GM12864 (cell line): ENCODE measurements at places on chromosomes 7 and 10.

DNA sequence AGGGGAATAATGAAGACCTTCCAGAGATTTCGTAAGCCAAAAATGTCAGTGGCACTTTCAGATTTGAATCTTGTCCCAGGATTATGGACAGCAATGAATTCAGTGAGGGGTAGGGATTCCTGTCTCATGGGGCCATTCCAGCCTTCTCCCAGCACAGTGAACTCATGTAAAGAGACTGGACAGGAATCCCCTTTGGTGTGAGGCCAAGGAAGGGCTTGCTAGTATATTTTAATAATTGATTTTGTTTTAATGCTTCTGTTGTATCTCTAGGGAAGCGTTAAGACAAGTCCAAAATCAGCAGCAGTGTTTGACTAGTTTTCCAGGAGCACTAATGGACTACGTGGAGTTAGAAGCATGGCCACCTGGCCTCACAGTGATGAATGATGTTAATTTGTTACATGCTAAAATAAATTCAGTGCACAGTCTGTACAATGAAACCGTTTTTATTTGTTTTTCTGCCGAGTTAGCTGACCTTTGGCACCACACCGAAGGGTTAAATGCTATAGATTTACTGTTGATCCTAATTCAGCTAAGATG lies 214.0 kb upstream of the DKK1 start:
- DNase-seq = no peak

DNA sequence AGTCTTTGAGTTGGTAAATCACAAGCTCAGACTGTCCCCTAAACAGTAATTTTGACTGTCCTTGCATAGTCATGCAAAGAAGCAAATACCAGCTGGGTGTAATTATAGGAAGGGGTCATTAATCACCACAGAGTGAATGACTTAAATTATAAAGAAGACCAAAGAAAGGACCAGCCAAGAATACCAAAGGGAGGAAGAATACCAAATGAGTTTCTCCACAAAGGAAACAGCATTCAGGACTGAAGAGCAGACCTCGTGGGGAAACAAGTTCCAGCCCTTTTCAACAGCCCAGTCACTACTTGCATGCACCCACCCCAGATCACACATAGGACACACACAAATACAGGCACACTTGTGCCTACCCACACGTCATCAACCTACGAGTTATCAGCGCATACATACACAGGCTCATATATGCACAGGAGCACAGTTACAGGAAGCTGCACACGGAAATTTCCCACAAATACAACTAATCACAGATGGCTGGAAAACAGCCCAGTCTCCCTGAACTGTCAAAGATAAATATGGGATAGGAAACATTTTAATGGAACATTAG lies 77.6 kb downstream of the DENND2A start:
- no peak for DNase-seq

GRCh38 chr7:31302356-31302755 lies 38.2 kb downstream of the NEUROD6 start:
- DNase-seq = no peak

DNA sequence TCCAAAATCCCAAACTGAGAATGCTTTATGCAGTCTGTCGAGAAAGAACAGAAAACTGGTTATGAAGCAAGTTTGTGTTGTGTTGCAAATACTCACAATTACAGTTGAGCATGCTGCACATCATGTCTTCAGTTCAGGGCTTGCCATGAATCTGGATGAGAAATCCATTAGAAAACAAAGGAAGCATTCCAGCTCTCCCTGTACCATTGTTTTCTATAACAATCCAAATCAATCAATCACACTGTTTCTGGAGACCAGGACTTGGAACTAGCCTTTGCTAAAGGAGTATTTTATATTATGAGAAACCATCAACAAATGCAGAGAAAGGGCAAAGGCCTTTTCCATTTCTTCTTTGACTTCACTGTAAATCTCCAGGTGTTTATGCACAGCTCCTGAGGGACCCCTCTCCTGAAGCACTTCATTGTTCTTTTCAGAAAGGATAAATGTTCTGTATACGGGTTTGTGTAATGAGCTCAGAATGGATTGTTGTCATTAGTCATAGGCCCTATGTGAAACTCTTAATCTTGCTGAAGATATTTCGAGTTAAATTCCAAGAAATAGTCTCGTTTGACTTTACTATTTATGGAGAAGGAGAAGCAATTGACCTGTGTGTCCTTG lies 364.7 kb upstream of the POM121L12 start:
- no peak for DNase-seq

GRCh38 chr7:151758622-151759540 lies 118.0 kb downstream of the PRKAG2 start:
- DNase-seq = no peak

DNA sequence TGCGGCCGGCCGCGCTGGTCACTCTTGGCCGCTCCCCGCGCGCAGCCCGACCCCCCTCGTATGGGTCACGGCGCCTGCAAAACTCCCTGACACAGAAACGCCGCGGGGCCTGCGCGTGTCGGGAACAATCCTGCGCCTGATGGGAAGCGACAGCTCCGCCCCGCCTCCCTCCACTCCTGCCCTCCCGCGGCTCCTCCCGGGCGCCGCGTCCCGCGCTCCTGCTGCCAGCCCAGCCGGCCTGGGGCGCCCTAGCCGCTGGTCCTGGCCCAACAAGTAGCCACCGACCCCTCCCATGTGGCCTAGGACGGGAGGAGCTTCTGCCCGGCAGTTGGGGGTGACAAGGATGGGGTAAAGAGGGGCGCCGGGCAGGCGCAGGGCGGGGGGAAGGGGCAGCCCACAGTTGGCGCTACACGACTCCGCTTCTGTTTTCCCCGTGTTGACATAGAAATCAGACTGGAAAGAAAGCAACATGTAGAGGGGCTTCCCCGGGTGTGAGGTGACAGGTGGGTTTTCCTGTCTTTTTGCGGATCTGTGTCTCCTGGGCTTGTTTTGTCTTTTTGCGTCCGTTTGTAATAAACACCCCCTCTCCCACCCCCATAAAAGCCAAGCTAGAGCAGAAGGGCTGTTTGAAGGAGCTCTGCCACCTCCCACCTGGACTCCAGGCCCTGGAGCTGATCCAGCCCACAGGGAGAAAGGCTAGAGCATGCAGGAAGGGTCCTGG lies 35.1 kb upstream of the PAX2 start:
- no peak for DNase-seq

DNA sequence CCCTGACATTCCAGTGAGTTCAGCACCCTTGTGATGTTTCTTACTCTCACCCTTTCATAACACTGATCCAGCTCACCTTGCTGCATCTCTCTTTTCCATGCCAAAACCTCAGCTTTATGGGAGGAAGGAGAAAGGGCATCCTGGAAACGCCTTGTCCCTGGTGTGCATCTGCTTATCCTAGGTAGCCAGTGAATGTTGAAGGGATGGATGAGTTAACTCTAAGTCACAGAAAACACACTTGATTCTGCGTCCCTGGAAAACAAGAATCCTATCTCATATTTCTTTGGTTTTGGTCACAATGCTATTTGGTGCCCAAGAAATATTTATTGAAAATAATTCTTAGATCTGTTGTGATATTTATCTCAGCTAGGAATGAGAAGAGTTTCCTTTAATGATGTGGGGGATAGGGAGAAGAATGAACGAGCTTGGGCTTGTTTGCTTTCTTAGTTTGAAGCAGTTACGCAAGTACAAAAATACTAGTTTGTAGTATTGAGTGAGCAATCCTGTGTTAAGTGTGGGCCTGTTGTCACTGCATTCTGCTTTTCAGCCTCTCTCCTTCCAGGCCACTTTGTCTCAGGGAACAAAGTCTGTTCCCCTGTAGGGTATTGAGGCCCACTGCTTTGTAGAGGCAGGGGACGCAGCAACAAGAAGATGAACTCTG lies 126.5 kb downstream of the ARID5B start:
- DNase-seq = no peak

DNA sequence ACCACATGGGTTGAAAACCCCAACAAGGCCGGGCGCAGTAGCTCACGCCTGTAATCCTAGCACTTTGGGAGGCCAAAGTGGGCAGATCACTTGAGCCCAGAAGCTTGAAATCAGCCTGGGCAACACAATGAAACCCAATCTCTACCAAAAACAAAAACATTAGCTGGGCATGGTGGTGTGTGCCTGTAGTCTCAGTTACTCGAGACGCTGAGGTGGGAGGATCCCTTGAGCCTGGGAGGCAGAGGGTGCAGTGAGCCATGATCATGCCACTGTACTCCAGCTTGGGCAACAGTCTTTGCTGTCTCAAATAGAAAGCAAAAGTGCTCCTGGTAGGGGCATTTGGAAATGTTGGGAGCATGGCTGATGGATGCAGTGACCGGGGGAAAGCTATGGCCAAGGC lies 209.6 kb upstream of the PLXNA4 start:
- no peak for DNase-seq

GRCh38 chr7:128691227-128691626 lies 19.1 kb downstream of the GARIN1A start:
- no peak for DNase-seq

DNA sequence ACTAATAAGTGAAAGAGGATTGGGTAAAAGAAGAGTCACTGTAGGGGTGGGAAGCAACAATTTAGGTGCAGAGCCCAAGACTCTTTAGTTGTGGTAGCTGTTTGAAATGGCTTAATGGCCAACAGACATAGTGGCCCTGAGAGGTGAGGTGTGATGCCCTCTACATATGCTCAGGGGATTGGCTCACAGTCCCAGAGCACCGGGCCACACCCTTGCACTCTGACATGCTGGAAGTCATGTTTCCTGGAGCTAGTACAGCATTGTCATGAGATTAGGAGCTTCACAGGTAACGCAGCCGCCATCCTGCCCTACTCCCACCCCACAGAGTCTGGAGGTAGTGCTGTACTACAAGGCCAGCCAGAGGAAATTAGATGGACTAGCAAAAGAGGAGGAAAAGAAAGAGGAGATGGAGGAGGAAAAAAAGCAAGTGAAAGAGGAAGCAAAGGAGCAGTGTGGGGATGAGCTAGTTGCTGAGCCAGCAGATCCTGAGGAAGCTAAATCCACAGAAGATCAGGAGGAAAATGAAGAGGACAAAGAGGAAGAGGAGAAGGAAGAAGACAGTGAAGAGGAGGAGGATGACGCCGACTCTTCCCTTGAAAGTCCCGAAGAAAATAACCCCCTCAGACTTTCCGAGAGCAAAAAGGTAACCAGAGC lies 14.8 kb upstream of the FLNC start:
- DNase-seq = no peak

DNA sequence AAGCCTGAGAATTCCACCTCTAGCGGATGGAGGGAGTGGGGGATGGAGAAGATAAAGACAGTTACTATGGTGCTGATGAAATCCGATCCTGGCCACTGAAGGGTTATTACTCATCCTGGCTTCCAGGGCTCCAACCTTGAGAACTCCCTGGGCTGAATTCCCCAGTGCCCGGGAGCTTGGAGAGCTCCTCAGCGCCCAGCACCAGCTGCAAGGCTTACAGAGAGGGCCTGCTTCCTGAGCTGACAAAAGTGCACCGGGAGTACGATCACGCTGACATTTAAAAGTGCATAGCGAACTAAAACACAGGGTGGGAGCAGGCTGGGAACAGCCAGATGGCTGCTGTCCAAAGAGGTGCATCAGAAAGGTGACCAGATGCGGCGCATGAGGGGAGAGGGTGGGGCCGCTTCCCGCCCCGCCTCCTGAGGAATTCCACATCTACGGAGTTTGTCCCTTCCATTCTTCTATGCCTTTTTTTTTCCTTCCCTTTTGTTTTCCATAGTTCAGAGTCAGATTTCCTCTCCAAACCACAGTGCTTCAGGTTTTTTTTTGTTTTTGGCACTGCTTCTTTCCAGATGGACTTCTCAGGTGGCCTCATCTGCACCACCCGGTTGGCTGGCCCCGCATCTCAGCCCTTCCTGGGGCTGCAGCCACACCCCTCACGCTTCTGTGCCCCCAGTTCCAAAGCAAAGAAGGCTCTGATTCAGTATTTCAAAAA lies 62.4 kb upstream of the MKRN1 start:
- DNase-seq = no peak

DNA sequence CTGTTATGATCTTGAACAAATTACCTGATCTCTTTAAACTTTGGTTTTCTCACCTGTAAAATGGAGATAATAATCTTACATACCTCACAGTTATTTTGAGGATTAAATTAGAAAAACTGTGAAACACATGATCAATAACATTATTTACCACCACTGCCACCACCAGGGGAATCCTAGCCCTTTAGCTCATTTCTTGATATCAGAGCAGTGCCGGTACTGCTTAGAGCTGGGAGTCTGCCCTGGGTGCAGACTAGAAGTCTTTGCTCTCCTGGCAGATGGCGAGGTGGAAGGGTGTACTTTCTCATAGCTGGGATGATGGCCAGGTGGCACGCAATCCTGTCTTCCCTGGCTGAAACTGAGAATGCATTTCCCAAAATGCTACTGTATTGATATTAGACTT lies 12.7 kb upstream of the EFCAB10 start:
- no peak for DNase-seq
